SK-MEL-5 (cell line): ENCODE measurements at places on chromosomes 1 and 21.

GRCh38 chr1:47659146-47659545 lies 221.3 kb downstream of the FOXD2 start:
- no peak for DNase-seq

- DNase-seq = no peak
Measured at GRCh38 chr1:104987210-104987609, 1237.5 kb downstream of the AMY1C start.

DNA sequence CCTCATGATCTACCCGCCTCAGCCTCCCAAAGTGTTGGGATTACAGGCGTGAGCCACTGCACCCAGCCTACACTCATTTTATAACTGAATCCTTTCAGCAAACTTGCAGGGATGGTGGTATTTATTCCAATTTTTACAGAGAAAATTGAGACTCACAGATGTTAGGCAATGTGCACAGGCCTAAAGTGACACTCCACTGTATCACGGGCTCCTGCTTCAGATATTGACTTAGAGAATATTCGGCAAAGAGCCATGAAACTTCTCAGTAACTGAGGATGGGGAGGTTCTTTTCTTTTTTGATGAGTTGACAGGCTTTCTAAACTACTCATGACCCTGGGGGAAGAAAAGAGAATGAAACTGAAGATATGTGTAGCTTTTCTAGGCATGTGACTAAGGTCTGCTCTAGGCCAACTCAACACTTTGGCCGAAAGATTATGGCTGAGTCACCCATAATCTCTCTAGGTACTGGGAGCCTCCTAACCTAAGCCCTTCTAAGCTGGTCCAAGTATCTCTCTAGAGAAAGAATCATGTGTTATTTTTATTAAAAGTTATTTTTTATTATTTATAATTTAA lies 19.9 kb upstream of the PTCH2 start:
- DNase-seq = no peak

DNA sequence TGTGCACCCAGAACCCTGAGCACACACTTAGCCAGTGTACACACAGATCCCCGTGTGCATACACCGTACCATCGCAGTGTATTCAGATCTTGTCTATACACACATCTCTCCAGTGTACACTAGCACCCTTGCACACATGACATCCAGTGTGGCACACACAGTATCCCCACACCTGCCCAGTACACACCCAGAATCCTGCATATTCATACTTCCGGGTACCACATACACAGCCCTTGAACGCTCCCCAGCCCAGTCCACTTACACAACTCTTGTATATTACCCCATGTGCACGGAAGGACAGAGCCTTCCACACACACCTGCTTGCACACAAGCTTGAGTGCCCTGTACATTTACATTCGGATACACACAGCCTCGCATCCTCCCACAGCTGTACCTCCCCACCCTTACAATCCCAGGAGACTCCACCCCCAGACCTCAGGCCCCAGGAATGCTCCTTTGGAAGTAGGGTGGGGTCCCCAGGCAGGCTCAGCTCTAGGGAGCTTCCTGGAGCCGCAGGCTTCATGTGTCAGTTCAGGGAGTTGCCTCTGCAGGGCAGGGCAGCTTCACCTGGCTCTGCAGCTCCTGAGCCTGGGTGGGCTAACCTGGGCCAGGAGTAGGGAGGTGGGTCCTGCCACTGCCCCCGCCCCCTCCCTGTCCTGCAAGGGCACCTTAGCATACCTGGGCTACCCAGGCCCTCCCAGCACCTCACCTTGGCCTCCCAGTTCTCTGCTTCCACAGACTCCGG lies 46.2 kb downstream of the AHDC1 start:
- DNase-seq = no peak

DNA sequence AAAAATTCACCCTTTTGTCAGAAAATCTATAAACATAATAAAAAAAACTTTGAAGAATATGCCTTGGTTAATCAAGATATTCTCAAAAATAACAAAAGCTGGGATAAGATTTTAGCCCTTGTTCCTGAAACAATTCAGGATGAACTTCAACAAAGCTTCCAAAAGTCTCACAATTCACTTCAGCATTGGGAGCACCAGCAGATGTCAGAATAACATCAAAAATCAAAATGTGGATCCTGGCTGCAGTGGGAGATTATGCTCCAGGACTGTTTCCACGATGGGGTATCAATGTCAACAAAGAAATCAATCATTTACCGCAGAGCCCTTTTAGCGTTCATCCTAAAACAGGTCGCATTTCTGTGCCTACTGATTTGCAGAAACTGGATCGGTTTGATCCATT lies 35.2 kb downstream of the ZNF670 start:
- no peak for DNase-seq

DNA sequence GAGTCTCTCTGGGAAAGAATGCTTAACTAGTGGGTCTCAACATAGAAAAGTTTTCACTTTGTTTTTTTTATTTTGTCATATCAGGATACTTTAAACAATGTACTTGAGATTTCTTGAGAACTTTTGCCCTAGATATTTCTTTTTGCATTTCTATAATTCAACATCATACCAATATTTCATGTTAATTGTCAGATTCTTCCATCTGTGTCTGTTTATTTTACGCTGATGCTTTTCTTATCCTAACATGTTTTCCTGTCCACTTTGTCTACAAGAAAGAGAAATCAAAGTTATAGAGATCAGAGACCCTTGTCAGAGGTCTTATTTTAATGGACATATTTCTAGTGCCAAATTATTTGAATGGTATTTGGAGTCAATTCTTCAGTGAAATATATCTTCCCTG lies 95.5 kb upstream of the B3GALT2 start:
- DNase-seq = no peak

- no peak for DNase-seq
Measured at GRCh38 chr1:238628110-238628509, 737.4 kb upstream of the ZP4 start.

DNA sequence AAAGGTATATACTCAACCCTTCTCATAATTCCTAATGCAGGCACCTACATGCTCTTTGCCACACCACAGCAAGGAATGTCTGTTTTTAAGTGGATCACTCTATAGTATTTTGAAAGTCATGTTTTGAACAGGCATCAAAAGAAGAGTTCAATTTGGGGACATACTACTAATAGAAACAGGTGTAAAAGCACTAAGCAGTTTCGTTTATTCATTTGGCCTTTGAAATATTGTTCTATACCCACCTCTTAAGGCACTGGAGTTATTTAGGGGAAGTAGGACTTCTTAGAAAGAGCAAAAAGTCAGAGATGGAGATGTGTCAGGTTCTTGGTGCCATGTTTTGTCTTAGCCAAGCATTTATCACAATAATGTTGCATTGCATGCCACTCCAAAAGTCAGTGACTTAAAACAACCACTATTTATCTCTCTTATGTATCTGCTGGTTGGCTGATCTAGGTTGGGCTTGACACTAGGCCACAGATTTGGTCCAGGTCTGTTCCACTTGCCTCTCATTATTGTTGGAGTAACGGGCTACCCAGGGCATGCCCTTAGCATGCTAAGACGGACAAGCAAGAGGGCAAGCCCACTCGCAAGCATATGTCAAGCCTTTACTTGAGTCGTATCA lies 107.5 kb downstream of the RGL1 start:
- no peak for DNase-seq
